ENCODE measurements at places on chromosomes 6 and 20.

GRCh38 chr6:2870046-2870636 is 28.5 kb upstream of the SERPINB1 start:
- DNase-seq = no peak

DNA sequence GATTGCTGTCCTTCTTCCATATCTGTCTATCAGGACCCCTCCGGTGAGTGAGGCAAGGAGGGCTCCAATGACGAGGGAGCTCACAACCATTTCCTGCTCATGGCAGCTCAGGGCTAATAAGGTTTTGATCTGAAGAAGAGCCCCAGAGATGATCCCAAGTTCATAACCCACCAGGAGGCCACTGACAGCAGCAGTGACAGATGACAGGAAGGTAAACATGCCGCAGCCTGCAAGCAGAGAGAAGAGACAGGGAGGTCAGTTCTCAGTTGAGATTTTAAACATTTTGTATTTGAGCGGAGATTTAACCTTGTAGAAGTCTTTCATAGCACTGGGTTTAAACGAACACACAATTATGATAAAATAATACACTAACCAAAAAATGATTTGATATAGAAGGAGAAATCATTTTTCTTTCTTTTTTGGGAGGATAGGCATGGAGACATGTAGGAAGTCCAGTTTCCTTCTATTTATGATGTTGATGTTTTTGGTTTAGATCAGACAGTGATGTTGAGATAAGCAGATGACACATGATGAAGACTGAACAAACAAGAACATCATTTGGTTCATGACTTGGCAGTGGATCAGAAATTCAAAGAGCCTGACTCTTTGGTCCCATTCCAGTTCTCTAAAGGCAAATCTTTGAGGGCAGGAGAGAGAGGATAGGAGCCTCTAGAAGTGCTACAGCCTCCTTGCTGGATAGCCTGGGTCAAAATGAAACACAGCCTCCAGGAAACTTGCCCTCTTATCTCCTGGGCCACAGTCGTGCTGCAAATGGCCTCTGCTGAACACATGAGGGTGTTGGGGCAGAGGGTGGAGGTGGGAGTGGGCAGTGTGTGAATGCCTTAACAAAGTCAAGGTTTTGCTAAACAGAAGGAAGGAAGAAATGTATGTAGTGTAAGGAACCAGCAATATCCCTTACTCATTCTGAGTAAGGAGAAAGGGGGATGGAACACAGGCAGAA is 22.6 kb downstream of the SLC2A12 start:
- DNase-seq = no peak

DNA sequence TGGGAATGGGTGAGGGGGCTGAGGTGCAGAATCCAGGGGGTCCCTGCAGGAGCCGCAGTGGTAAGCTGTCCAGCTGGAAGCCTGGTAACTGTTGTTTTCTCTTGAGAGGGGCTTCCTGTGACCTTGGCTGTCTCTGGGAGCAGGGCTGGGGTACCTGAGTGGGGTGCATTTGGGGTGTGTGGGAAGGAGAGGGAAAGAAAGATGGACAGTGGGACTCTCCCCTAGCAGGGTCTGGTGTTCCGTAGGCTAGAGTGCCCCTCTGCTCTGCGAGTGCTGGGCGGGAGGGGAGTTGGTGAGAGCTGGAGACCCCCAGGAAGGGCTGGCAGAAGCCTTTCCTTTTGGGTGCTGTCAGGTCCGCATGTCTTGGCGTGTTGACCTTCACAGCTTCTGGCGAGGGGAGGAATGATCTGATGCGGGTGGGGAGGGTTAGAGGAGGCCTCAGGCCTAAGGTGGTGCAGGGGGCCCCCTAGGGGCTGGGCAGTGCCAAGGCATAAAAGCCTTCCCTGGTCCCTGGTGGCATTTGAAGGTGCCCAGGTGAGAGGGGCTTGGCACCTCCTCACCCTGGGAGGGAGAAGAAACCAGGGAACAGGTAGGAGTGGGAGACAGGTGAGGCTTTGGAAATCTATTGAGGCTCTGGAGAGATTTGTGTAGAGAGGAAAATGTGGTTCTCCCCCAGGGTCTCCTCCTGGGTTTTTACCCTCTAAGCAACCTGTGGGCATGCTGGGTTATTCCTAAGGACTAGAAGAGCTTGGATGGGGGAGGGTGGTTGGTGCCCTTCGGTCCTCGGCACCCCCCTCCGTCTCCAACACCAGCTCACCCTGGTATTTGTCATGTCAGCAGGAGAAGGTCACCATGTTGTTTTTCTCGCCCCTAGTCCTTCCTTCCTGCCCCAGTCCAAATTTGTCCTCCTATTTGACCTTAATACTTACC is 3.3 kb downstream of the VEGFA start:
- DNase-seq = peak; percentile 47

DNA sequence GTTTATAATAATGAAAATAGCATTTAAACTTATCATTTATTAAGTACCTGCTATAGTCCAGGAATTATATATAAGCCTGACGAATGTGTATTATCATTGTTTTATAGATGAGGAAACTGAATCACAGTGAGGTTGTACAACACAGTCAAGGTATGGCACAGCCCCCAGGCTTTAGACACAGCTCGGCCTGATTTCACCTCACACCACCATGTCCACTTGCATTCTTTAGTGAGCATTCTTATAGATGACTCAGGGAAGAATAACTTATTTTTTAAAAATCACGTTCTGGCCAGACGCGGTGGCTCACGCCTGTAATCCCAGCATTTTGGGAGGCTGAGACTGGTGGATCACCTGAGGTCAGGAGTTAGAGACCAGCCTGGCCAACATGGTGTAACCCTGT is 289.0 kb downstream of the SYNE1 start:
- no peak for DNase-seq

GRCh38 chr20:1857466-1857865 is 37.7 kb upstream of the SIRPA start:
- DNase-seq = no peak
